ENCODE measurements at places on chromosomes 16 and 17. TPM values are rescaled to one million over a fixed set of nuclear protein-coding genes. Genes with fewer than 3 reads are reported as not detected.

Gene ELMO3
- total RNA-seq: 6.9 TPM

Gene CHST4
- total RNA-seq: not detected

Gene KRTAP4-4
- total RNA-seq: not detected

Gene ZPBP2
- 1.6 TPM for total RNA-seq

Gene PRR35
- not detected for total RNA-seq

Gene NACA2
- not detected for total RNA-seq

Gene LYRM9
- total RNA-seq: 7.5 TPM

Gene RASD1
- 1.0 TPM for total RNA-seq

Gene PSMD12
- total RNA-seq: 47.3 TPM

Gene TBX2
- not detected for total RNA-seq

Gene SLC47A2
- not detected for total RNA-seq

Gene FNDC8
- total RNA-seq: not detected

Gene HOXB4
- total RNA-seq: 1.4 TPM

Gene NUPR1
- total RNA-seq: not detected

Gene USH1G
- total RNA-seq: not detected

Gene CDK5R1
- total RNA-seq: 9.6 TPM

Gene ATXN7L3
- total RNA-seq: 103 TPM

Gene PPL
- total RNA-seq: not detected

Gene MMP28
- 0.59 TPM for total RNA-seq

Gene SLC39A11
- total RNA-seq: 27.2 TPM

Gene TPSD1
- not detected for total RNA-seq

Gene SBK1
- total RNA-seq: 0.58 TPM

Gene SOST
- total RNA-seq: not detected

Gene FOXJ1
- 0.44 TPM for total RNA-seq

Gene FOXN1
- total RNA-seq: not detected

Gene OR4D1
- not detected for total RNA-seq

Gene ASIC2
- not detected for total RNA-seq

Gene ABCC11
- not detected for total RNA-seq

Gene DDX5
- total RNA-seq: 1,208 TPM

Gene GPRC5B
- not detected for total RNA-seq

Gene TLCD2
- total RNA-seq: 0.04 TPM

Gene HASPIN
- total RNA-seq: 6.7 TPM

Gene MYH1
- total RNA-seq: not detected

Gene CRHR1
- total RNA-seq: not detected

Gene RND2
- total RNA-seq: 0.13 TPM

Gene NPW
- total RNA-seq: 1.5 TPM

Gene MYH13
- total RNA-seq: not detected

Gene DVL2
- 56.1 TPM for total RNA-seq

Measured in activated B cell treated with CpG ODN at 0.5 μM for 24 hours (primary cell).